Coronary artery (tissue), 2 donors: ENCODE measurements at places on chromosomes 6 and 20.

DNA sequence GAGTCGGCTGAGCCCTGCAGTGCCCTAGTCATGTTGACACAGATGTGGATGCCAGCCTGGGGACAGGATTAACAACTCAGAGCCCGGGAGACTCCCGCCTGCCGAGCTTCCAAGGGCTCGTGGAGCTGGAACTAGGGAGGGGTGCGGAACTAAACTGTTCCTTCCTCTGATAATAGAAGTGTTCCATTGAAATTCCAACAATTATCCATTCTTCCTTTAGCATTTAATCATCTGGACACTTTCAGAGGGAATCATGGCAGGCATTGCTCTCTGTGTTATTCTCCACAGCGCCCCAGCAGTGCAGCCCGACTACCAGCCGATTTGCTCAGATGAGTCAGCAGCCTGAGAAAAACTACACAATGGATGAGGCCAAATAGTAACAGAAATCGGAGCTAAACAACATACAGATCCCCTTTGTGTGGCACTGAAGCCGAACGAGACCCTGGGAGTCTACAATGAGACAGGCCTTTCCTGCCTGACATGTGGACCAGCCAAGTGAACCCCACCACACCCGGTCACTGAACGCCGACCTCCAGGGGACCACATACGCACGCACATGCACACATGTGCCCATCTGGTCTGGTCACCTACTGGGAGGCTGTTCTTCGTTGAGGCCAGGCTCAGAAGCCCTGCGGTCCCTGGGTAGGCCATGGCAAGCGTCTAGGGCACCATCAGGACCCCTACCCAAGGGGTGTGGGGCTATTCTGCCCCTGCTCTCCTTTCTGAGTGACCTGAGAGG, 238.4 kb upstream of the AFDN start:
- DNase-seq: no peak

DNA sequence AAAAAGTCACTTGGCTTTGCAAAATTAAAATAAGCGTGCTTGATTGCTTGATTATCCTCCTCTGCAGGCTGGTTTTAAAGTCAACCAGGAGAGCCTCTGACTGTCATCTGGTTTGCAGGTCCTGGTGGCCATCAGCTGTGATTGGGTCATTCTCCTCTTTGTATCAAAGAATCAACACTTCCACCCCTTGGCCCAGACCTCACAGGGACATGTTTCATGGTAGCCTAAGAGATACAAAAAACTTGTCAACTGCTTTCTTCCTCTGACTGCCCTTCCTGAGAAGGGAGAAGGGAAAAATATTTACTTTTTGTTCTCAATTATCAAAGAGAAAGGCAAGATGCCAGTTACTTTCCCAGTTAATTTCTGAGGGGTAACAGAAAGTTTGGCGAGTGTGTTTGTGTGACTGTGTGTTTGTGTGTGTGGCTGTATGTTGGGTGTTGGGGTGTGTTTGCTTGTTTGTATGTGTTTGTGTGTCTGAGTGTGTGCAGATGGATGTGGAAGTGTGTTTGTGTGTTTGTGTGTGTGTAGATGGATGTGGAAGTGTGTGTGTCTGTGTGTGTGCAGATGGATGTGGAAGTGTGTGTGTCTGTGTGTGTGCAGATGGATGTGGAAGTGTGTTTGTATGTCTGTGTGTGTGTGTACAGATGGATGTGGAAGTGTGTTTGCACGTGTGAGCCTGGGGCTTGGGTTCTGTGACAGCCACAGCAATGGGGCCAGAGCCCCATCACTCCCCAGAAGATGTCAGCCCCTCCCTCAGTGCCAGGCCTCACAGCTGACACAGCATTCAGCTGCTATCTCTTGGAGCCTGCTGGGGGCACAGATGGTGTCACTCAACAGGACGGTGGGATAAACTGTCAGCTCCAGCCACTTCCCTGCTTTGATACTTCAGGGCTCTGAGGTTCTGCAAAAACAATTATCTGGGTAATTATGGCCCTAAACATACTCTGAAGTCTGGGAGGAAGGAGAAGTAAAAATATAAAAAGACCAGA, 98.6 kb upstream of the RNF24 start:
- no peak for DNase-seq

DNA sequence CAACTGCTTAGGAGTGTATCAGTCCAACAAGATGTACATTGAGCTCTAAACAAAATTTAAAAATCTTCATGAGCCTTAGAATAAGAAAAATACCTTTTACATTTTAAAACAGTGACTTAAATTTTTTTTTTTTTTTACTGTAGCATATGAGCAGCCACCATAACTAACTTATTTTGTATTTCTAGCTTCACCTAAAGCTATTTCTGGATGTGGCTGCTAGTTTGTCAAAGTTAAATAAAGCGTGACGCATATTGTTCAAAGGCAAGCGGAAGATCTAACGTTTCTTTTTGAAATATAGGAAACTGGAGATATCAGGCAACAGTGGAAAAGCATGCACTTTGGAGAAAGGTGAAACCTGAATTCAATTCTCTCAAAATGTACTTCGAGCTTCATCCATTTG, 3.3 kb upstream of the IL22RA2 start:
- DNase-seq: no peak

- no peak for DNase-seq
Measured at GRCh38 chr6:170497841-170498301, 55.2 kb downstream of the PSMB1 start.

DNA sequence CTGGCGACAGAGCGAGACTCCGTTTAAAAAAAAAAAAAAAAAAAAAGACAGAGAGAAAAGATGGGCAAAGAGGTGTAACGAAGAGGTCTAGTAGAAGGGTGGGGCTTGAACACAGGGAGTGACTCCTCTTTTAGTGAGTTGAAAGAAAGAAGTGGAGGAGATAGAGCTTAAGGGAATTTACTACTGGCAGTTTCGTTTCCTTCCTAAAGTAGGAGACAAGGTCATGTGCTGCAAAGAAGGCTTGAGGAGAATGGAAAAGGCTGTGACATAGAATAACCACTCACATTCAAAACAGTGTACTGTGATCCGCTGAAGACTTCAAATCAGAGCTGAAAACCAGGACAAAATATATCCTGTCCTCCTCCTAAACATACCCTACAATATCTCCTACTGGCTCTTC, 63.8 kb upstream of the EIF2S2 start:
- no peak for DNase-seq

GRCh38 chr6:159043251-159043650, 1.5 kb downstream of the TAGAP start:
- DNase-seq: no peak

DNA sequence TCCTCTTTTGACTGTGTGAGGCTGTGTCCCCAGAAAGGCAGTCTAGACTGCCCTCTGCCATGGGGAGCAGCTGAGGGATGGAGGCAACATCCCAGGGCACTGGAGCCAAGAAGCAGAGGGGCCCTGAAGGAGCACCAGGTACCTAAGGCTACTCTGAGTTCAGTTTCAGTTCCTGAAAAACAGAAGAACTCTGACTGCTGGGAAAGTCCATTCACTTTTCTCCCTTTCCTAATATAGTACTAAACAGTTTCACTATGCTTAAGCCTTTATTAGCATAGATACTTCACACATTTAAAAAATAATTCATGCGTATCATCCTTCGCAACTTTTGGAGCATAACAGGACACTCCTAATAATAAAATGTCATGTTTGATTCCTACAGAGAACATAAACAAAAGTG, 130.0 kb downstream of the FOXC1 start:
- no peak for DNase-seq

DNA sequence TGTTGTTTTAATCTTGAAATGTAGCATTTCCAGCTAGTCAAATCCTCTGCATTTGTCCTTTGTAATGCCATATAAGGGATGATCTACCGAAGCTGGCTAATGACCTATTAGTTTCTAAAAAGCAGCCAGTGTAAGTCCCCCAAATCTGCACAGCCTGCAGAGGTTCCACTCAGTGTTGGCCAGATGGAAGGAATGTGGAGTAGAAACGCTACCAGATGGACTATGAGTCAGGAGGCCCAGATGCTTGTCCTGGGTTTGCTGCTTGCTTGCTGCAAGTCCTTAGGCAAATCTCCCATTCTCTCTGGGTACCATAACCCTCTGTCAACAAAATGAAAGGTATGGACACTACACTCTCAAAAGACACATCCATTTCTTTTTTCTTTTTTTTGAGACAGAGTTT, 149.8 kb downstream of the BTBD9 start:
- DNase-seq: no peak

- no peak for DNase-seq
Measured at GRCh38 chr6:49606721-49607390, 29.8 kb downstream of the RHAG start.

GRCh38 chr6:143953922-143954321, 54.1 kb downstream of the PLAGL1 start:
- DNase-seq: no peak

DNA sequence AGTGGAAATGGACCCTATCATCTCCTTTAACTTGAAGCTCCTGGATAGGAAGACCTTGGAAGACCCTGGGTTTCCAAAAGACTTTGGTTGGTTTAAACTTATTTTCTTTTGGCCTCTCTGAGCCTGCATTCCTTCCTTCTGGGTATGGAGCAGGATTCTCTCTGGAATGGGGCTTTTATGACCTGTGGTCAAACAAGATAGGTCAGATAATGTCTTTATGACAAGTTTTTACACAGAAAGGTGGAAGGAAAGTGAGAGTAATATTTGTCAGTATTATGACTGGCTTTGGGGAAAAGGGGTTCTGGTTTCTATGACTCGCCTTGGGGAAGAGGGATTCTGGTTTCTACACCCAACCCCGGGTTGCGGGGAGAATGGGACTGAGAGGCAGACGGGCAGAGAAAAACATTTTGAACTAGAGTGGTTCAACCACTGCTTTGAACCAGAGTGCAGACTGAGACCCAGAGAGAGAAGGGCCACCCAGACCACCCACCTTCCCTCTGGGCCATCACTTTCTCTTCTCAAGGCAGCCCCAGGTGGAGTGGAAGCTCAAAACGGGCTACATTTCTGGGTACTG, 37.6 kb upstream of the KCNK5 start:
- no peak for DNase-seq
